Activated naive CD8-positive, alpha-beta T cell treated with anti-CD3 and anti-CD28 coated beads for 36 hours (primary cell): ENCODE measurements at places on chromosomes 4 and X.

DNA sequence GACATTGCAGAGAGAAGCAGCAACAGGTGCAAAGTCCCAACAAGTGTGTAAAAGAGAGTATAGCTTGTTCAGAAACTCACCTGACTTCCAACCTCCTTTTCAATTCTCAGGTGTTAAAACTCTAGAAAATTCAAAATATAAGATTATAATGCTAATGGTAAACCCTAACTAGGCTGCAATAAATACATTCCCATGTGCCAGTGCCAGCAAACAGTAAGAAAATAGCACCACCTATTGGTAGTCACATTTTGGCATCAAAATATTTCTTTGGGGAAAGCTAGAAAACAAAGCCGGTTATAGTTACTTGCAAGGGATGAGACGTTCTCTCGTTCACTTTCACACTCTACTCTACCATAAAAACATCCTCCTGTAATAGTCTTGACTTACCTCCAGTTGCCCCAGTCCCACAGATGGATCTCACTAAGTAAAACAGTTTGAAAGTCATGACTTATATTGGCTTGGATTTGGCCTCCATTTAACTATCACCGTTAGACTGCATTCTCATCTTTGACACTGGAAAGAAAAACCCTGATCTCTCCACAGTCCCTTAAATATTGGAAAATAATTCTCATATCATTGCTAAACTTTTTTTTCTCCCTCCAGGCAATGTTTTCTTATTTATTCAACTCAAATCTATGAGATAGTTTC lies 9.6 kb downstream of the BMP3 start:
- H3K4me3 ChIP-seq: no peak overlapping the region
- no peaks in the 10 kb centered on the region for H3K4me1 ChIP-seq
- no peaks in the 10 kb centered on the region for H3K36me3 ChIP-seq
- peaks cover 15% of the 10 kb centered on the region for H3K27me3 ChIP-seq

- no peak overlapping the region for H3K27ac ChIP-seq
- H3K36me3 ChIP-seq: no peaks in the 10 kb centered on the region
- peaks cover 5% of the 10 kb centered on the region for H3K27me3 ChIP-seq
- DNase-seq: peak; percentile 4
- H3K4me3 ChIP-seq: no peak overlapping the region
Measured at GRCh38 chrX:16239211-16239610, 71.9 kb downstream of the MAGEB17 start.

- H3K4me1 ChIP-seq: peaks cover 5% of the 10 kb centered on the region
- DNase-seq: no peak
- H3K4me3 ChIP-seq: peak overlapping the region; percentile 41
- H3K27me3 ChIP-seq: peaks cover 79% of the 10 kb centered on the region
- H3K36me3 ChIP-seq: peaks cover 1% of the 10 kb centered on the region
Measured at GRCh38 chr4:94758700-94759399, 1.1 kb downstream of the BMPR1B start.

DNA sequence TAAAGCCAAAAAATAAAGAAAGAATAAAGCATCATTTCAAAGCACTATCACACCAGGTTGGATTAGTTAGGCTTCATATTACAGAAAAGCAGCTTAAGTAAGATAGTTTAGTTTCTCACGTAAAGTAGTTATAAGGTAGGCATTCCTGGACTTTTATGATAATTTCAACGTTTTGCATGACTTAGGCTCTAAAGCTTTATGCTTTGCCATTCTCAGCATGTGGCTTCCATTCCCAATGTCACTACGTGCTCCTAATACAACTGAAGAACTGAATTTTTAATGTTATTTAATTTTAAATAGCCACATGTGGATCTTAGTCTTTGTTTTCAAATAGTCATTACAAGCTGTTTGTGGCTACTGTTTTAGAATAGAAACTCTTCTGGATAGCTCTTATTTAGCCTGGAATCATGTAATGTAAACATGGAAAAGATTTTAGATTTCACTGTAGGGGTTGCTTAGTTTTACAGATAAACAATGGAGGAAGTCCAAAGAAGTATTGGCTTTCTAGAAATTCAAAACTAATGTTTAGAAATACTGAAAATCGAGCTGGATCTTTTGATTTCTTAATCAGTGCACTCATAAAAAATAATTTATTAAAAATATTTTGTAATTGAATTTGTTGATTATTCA lies 710.0 kb downstream of the IL1RAPL1 start:
- DNase-seq: no peak
- no peaks in the 10 kb centered on the region for H3K4me1 ChIP-seq
- H3K27ac ChIP-seq: no peak overlapping the region
- H3K36me3 ChIP-seq: no peaks in the 10 kb centered on the region
- H3K4me3 ChIP-seq: no peak overlapping the region

GRCh38 chr4:82044141-82044993 lies 329.4 kb downstream of the HNRNPD start:
- H3K27ac ChIP-seq: no peak overlapping the region
- peak; percentile 38 for DNase-seq
- H3K4me3 ChIP-seq: peak overlapping the region; percentile 49
- no peaks in the 10 kb centered on the region for H3K36me3 ChIP-seq

DNA sequence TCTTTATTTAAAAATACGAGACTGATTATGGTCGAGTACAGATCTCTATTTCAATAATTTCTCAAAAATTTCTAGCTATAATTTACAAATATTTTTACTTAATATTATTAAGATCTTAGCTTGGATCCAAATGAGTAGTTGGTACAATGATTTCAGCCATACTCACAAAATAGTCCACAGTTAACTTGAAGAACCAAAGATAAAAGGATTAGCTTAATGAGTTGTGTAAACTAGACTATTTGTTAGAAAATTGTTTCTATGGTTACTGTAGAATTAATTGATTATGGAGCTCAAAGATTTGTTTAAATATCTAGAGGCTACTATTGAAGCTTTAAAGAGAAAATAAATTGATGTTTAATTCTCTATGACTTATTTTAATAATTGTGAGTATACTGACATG lies 1.6 kb downstream of the UGT2B10 start:
- H3K4me3 ChIP-seq: no peak overlapping the region
- H3K27ac ChIP-seq: no peak overlapping the region
- no peaks in the 10 kb centered on the region for H3K36me3 ChIP-seq

DNA sequence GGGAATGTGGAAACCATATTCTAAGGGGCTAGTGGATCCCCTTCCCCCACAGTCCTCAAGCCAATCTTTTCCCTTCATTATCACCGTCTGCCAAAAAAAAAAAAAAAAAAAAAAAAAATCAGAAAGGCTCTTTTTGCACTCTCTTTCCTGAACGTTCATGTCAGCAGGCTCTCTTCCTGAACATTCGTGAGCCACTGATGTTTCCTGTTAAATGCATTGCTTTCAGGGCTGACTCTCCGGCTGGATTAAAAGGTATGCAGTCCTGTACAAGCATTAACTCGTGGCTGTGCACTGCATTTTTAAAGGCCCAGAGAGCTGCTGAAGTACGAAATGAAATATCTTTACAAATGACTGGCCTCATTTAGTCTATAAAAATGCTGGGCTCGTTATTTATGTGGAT lies 34.0 kb upstream of the TSPAN5 start:
- no peak overlapping the region for H3K27ac ChIP-seq
- no peak overlapping the region for H3K4me3 ChIP-seq

DNA sequence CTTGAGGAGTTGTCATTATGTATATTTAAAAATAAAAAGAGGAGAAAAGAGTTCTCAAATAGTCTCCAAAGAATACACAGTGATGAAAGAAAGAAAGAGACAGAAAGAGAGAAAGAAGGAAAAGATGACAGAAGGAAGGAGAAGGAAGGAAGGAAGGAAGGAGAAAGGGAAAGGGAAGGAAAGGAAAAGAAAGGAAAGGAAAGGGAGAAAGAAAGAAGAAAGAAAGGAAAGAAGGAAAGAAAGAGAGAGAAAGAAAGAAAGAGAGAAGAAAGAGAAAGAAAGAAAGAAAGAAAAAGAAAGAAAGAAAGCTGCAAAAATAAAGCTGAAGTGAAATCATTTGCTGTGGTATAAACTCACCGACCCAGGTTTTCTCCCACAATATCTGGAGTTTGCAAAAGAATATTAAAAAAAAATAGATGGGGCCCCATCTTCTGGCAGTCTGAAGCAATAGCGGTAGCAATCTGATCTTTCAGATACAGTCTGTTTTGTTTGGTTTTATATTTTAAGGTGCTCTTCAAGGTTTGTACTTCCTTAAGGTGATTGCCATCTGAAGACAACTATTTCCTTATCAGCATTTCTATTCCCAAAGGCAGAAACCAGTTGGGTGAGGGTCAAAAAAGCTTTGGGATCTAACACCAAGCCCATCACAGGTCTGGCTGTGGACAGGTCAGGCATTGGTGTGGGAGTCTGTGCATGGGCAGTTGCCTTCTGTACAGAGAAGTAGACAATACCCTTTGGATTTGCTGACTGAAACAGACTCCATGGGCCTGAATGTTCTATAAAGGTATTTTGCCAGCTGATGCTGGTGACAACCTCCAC lies 160.4 kb downstream of the CPEB2 start:
- no peak for DNase-seq
- H3K27me3 ChIP-seq: peaks cover 22% of the 10 kb centered on the region
- H3K36me3 ChIP-seq: no peaks in the 10 kb centered on the region
- H3K27ac ChIP-seq: no peak overlapping the region

DNA sequence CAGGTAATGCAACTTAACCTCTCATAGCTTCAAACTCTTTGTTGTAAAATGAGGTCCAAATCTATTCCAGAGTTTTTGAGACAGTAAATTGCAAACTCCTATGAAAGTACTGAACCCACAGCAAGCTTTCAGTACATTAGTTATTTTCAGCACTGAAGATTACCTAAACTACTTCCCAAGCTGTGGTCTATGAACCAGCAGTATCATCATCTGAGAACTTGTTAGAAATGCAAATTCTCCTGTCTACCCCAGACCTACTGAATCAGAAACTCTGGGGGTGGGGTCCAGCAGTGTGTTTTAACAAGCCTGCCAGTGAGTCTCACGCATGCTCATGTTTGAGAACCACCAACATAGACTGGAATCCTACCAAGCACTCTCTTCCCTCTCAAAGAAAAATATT lies 5.7 kb upstream of the CASP6 start:
- H3K4me3 ChIP-seq: no peak overlapping the region
- peaks cover 2% of the 10 kb centered on the region for H3K4me1 ChIP-seq
- no peaks in the 10 kb centered on the region for H3K27me3 ChIP-seq
- H3K27ac ChIP-seq: no peak overlapping the region
- no peak for DNase-seq

GRCh38 chr4:38382520-38382919 lies 281.5 kb upstream of the KLF3 start:
- H3K4me3 ChIP-seq: no peak overlapping the region
- DNase-seq: no peak
- no peak overlapping the region for H3K27ac ChIP-seq
- H3K27me3 ChIP-seq: no peaks in the 10 kb centered on the region

- H3K4me1 ChIP-seq: no peaks in the 10 kb centered on the region
- no peak for DNase-seq
- no peak overlapping the region for H3K4me3 ChIP-seq
- H3K27me3 ChIP-seq: no peaks in the 10 kb centered on the region
- no peaks in the 10 kb centered on the region for H3K36me3 ChIP-seq
Measured at GRCh38 chr4:146224326-146224966, 10.1 kb downstream of the REELD1 start.

DNA sequence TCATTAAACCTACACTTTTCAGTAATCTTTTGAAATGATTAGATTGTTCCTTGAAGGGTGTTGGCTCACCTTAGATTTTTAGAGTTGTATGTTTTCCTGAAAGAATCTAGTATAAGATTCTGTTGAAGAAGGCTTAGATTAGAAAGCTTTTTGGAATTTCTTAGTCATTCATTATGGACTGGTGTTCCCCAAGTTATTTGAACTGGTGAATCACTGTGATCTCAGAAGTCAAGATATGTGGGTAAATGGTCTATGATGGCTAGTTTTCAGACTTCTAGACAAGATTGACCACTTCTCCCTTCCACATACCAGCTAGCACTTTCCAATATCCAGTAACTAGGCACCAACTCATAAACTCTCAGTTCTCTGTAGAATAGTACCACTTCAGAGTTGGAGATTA lies 138.1 kb downstream of the KDM6A start:
- peaks cover 31% of the 10 kb centered on the region for H3K36me3 ChIP-seq
- no peak overlapping the region for H3K4me3 ChIP-seq
- no peaks in the 10 kb centered on the region for H3K27me3 ChIP-seq
- no peak for DNase-seq

DNA sequence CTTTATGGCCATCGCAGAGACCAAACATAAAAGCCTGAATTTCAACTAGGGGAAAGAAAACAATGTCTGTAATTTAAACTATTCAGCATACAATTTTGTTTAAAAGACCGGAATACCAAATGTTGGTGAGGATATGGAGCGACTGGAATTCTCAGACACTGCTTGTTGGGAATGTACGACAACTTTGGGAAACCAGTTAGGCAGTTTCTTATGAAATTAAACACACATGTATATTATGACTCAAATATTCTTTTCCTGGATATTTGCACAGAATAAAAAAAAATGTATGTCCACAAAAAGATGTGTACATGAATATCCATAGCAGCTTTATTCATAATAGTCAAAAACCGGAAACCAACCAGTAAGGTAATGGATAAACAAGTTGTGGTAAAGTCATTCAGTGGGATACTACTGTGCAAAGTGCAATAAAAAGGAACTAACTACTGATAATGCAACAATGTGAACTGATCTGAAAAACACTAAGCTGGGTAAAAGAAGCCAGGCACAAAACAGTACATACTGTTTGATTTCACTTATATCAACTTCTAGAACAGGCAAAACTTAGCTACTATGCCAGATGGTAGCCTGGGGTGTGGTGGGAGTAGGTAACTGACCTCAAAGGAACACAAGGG lies 152.7 kb upstream of the FTHL17 start:
- H3K4me3 ChIP-seq: no peak overlapping the region
- H3K36me3 ChIP-seq: no peaks in the 10 kb centered on the region
- no peaks in the 10 kb centered on the region for H3K27me3 ChIP-seq
- H3K27ac ChIP-seq: no peak overlapping the region
- no peaks in the 10 kb centered on the region for H3K4me1 ChIP-seq

- no peak for DNase-seq
- H3K4me1 ChIP-seq: no peaks in the 10 kb centered on the region
- H3K27me3 ChIP-seq: peaks cover 16% of the 10 kb centered on the region
- no peak overlapping the region for H3K27ac ChIP-seq
- no peaks in the 10 kb centered on the region for H3K36me3 ChIP-seq
Measured at GRCh38 chr4:78379991-78380729, 171.4 kb upstream of the ANXA3 start.

GRCh38 chr4:188661502-188661901 lies 522.3 kb downstream of the TRIML1 start:
- no peak overlapping the region for H3K4me3 ChIP-seq
- H3K4me1 ChIP-seq: no peaks in the 10 kb centered on the region
- H3K27me3 ChIP-seq: no peaks in the 10 kb centered on the region
- no peak overlapping the region for H3K27ac ChIP-seq
- DNase-seq: no peak

- peaks cover 11% of the 10 kb centered on the region for H3K4me1 ChIP-seq
- no peak overlapping the region for H3K27ac ChIP-seq
- H3K36me3 ChIP-seq: no peaks in the 10 kb centered on the region
Measured at GRCh38 chr4:145734031-145734430, 54.1 kb downstream of the C4orf51 start.

- H3K4me1 ChIP-seq: peaks cover 21% of the 10 kb centered on the region
- no peak for DNase-seq
- H3K36me3 ChIP-seq: peaks cover 2% of the 10 kb centered on the region
- no peaks in the 10 kb centered on the region for H3K27me3 ChIP-seq
- H3K4me3 ChIP-seq: peak overlapping the region; percentile 96
Measured at GRCh38 chrX:118496763-118497079, 1.1 kb downstream of the DOCK11 start.
